A549 treated with Hydrocortisone at 1 μM for 4 hours (cell line): ENCODE measurements at places on chromosomes 2 and 18. TPM values are rescaled to one million over a fixed set of nuclear protein-coding genes. Genes with fewer than 3 reads are reported as not detected.

Gene FAM117B
- 1.3 to 2.5 TPM (median 1.7 TPM) in 5 replicates for total RNA-seq

Gene GKN2
- 1.8 to 3.1 TPM (median 2.5 TPM) in 5 replicates for total RNA-seq

Gene STK39
- 14.0 to 19.8 TPM (median 17.3 TPM) in 5 replicates for total RNA-seq

Gene TCF23
- not detected in 5 replicates for total RNA-seq

Gene SOX11
- total RNA-seq: not detected in 5 replicates

Gene PAX3
- total RNA-seq: not detected in 5 replicates

Gene MGAT5
- total RNA-seq: 11.8 to 20.7 TPM (median 15.8 TPM) in 5 replicates

Gene GLI2
- 17.3 to 24.6 TPM (median 22.1 TPM) in 5 replicates for total RNA-seq

Gene COL4A3
- total RNA-seq: 0.41 to 1.3 TPM (median 1.0 TPM) in 5 replicates

Gene CROCC2
- not detected in 5 replicates for total RNA-seq

Gene MC4R
- not detected in 5 replicates for total RNA-seq

Gene NPHP1
- total RNA-seq: 5.9 to 8.1 TPM (median 7.0 TPM) in 5 replicates

Gene TBR1
- total RNA-seq: 0.03 to 0.07 TPM (median 0.04 TPM) in 4 of 5 replicates, not detected in the other

Gene ABCA12
- total RNA-seq: 0.17 to 0.24 TPM (median 0.23 TPM) in 5 replicates

Gene COL4A4
- total RNA-seq: 1.1 to 2.4 TPM (median 1.9 TPM) in 5 replicates

Gene LAMA1
- 0.06 to 0.26 TPM (median 0.07 TPM) in 5 replicates for total RNA-seq

Gene TRABD2A
- 9.9 to 14.2 TPM (median 12.8 TPM) in 5 replicates for total RNA-seq
